ENCODE measurements at places on chromosomes 5 and 9. TPM values are rescaled to one million over a fixed set of nuclear protein-coding genes. Genes with fewer than 3 reads are reported as not detected.

Gene HINT2
- total RNA-seq: 21.3 TPM

Gene PCDHA8
- 0.16 TPM for total RNA-seq

Gene SLC27A6
- 0.24 TPM for total RNA-seq

Gene IFNB1
- total RNA-seq: not detected

Gene SLC23A1
- not detected for total RNA-seq

Gene DIRAS2
- not detected for total RNA-seq
